Amniotic stem cell (primary cell): ENCODE measurements at places on chromosomes 1 and 21.

DNA sequence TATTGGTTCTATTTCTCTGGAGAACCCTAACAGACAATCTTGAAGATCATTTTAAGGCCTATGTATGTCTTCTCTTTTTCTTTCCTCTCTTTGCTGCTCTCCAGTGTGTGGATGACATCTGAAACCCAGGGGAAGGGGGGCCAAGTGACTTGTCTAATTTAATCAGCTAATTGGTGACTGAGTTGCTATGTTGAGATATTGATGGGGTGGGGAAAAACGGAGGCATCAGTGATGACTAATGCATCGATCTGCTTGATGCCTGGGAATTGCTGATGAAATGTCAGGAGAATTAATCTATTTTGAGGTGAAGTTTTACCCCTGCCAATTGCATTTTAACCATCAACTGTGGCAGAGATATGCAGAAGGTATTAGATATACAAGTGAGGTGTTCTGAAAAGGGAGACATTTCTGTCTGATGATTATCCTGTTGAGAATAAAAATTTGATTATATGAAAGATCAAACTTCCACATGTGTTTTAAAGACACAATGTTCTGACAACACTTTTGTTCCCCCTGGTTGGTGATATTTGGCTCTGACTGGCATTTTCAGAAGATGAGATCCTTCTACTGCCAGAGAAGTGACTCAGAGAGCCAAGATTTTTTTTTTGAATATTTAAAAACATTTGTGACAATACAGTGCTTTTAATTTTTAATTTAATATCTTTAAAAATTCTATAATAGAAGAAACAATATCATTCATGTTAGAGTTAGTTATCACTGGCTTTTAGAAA is 18.7 kb upstream of the PTGFR start:
- DNase-seq: no peak

GRCh38 chr21:36791695-36792470 is 93.0 kb downstream of the SIM2 start:
- no peak for DNase-seq

- DNase-seq: no peak
Measured at GRCh38 chr1:48726139-48726538, 50.6 kb downstream of the BEND5 start.

DNA sequence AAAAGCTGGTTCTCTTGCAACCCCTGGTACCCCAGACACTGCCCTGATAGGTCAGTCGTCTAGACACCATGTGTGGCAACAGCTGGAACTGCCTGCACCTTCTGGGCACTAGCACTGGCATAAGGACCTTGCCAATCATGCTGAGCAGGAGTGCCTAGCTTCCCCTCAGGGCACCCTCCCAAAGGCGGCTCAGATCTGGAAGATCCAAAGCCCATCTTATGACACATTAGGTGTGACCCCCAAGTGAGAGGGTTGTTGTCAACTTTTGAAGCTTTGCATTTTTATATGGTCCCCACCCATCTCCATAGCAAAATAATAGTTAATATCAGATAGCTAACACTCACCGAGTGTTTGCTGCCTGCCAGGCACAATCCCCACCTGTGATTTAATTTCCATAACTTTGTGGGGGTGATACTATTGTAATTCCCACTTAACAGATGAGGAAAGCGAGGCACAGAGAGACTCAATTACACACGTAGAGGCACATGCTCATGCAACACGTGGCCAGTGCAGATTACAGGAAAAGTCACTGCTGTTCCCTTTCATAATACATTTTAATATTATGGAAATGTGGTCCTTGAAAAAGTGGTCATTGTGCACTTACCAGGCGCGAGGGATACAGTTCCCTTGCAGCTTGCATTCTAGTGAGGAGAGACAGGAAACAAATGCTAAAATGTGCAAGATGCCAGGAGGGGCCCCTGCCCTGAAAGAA is 25.8 kb downstream of the EXOC8 start:
- no peak for DNase-seq

DNA sequence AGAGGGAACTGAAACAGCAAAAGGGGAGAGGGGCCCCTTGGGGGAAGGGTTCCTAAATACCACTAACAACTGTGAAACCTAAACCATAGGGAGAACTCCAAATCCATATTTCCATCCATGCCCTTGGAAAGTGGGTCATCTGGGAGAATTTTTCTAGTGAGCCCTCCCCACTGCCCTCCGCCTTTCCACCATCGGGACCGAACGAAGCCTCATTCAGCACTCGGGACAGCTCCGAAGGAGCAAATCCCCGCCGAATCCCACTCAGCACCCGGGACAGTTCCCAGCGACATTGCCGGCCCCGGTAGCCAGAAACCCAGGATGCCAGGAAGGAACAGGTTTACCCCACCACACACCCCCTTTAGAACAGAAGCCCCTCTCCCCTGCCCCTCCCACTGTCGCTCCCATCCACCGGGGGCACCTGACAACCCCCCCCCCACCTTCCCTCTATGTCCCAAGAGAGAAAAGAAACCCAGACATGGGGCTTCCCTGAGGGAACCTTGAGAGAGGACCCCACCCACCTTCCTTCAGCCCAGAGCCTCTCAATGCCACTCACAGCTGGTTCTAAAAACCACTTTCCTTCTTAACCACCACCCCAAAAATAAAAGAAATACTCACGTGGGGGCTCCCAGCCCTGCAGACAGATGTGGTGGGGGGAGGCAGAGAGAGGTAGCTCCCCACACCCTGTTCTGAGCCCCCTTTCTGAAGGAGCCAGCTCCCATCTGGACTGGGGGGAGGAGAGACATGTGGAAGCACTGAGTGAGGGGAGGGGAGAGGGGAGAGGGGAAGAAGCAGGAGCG is 4.5 kb downstream of the DLGAP3 start:
- DNase-seq: peak; percentile 31

- no peak for DNase-seq
Measured at GRCh38 chr1:155253208-155253607, 2.1 kb downstream of the ENTREP3 start.

- DNase-seq: no peak
Measured at GRCh38 chr1:98478121-98478520, 183.4 kb upstream of the SNX7 start.

DNA sequence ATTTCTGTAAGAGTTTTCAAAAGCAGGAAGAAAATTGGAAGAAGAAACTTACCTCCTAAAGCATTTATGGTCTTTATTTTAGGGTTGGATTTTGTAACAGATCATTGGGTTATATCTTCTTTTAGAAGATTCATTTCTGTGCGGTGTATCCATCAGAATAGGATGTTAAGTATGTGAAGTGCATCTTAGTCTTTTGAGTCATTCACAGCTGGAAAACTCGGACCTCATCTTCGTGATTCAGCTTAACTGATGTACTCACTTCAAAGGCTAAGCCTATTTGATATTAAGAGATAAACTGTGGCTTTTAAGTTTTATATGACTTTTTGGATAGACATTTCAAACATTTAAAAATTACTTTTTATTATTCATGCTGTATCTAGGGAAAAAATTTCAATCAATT is 56.3 kb downstream of the GIPC2 start:
- peak; percentile 46 for DNase-seq

GRCh38 chr1:113459279-113459678 is 69.0 kb downstream of the MAGI3 start:
- no peak for DNase-seq

- DNase-seq: no peak
Measured at GRCh38 chr1:11784993-11785769, 20.6 kb downstream of the MTHFR start.

GRCh38 chr1:71054281-71054731 is 6.7 kb upstream of the PTGER3 start:
- no peak for DNase-seq

GRCh38 chr1:197225611-197226010 is 42.4 kb upstream of the CRB1 start:
- no peak for DNase-seq

GRCh38 chr1:118918230-118918939 is 69.8 kb downstream of the TBX15 start:
- DNase-seq: no peak

DNA sequence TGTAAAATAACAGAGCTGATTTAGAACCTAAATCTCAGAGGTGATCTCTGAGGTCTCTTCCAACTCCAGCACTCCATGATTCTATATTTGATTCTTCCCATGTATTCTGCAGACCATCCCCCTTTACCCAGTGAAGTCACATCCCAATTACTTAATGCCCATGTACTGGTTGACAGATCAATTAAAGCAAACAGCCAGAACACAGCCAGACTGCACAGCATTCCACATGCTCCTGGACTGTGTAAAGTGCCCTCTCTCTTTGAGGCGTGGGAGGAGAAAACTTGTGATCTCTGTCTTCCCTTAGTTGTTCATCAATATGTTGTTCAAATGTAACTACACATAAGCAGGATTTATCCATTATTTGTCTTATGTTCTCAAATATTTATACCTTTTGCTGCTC is 18.1 kb downstream of the NOS1AP start:
- no peak for DNase-seq

GRCh38 chr1:224781800-224782199 is 147.7 kb upstream of the DNAH14 start:
- DNase-seq: no peak
